HepG2 (cell line): ENCODE measurements at places on chromosomes 5 and 9. TPM values are rescaled to one million over a fixed set of nuclear protein-coding genes. Genes with fewer than 3 reads are reported as not detected.

The PAX5 gene
- total RNA-seq = not detected in 2 replicates

The PCYOX1L gene
- total RNA-seq = 0.24 and 1.00 TPM in 2 replicates

The KIF12 gene
- total RNA-seq = 0.81 and 1.8 TPM in 2 replicates

GRCh38 chr5:144457160-144457559 lies 286.5 kb downstream of the KCTD16 start:
- no peaks in the 10 kb centered on the region for H3K4me1 ChIP-seq
- H3K4me3 ChIP-seq = no peak overlapping the region
- H3K27ac ChIP-seq = no peak overlapping the region
- H3K27me3 ChIP-seq = no peaks in the 10 kb centered on the region
- no peak for DNase-seq
- no peaks in the 10 kb centered on the region for H3K36me3 ChIP-seq

GRCh38 chr5:30343707-30344106 lies 849.8 kb upstream of the CDH6 start:
- no peak overlapping the region for H3K27ac ChIP-seq
- DNase-seq = no peak
- H3K4me1 ChIP-seq = no peaks in the 10 kb centered on the region
- no peak overlapping the region for H3K4me3 ChIP-seq
- H3K27me3 ChIP-seq = no peaks in the 10 kb centered on the region

GRCh38 chr5:53167836-53168235 lies 58.3 kb upstream of the MOCS2 start:
- H3K4me3 ChIP-seq = no peak overlapping the region
- H3K4me1 ChIP-seq = peaks cover 17% of the 10 kb centered on the region
- no peak for DNase-seq
- no peaks in the 10 kb centered on the region for H3K36me3 ChIP-seq

- no peaks in the 10 kb centered on the region; the same call in 1 of the 3 replicates for H3K27me3 ChIP-seq
- peak within 1 kb of the TSS; percentile 96 for H3K27ac ChIP-seq
- H3K4me1 ChIP-seq = peaks cover 63% of the 10 kb centered on the region
- DNase-seq = peak; percentile 80
- no peaks in the 10 kb centered on the region; the same call in 1 of the 2 replicates for H3K36me3 ChIP-seq
Observed at GRCh38 chr9:70258692-70259511, at the start of gene SMC5. TSS of gene SMC5 (plus strand) at chr9:70258978. CDS start at chr9:70259079, 101 bp downstream.
